ENCODE measurements at places on chromosomes 2 and 18.

DNA sequence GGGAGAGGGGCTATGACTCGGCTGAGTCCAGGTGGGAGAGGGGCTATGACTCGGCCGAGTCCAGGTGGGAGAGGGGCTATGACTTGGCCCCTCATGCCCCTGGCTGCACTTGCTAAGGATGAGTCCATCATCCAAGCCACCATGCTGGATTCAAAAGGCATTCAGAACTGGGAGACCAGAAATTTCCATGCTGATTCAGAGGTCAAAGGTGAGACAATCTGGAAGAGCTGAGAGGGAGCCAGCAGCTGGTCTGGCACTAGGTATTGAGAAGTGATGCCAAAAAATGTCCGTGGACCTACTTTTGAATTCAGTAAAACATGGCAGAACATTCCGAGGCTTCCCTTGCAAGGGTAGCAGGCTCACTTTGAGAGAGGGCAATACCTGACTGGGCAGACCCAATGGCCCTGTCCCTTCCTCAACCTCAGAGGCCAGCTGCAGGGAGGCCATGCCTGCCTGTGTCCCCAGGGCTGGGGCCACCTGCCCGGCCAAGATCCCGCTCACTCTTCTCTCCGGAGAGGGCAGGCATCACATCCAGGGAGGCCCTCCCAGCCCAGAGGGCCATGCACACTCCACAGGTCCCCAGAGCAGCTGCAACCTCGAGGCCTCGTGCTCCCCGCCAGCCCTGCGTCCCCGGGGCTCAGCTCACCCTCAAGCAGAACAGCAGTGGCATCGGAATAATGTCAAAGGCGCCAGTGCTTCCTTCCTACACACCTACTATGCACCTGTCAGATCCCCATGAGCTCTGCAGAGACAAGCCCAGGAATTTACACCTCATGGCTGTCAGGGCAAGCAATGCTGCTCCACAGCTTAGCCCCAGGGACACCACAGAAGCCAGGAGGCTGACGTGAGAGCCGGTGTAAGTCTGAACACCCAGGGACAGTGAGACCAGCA, 80.2 kb upstream of the GPC1 start:
- no peak for DNase-seq

- no peak for DNase-seq
Measured at GRCh38 chr18:76824754-76825153, 2.4 kb downstream of the ZNF236 start.

- DNase-seq, result no peak
Measured at GRCh38 chr2:193583638-193584400, 1389.1 kb upstream of the TMEFF2 start.

DNA sequence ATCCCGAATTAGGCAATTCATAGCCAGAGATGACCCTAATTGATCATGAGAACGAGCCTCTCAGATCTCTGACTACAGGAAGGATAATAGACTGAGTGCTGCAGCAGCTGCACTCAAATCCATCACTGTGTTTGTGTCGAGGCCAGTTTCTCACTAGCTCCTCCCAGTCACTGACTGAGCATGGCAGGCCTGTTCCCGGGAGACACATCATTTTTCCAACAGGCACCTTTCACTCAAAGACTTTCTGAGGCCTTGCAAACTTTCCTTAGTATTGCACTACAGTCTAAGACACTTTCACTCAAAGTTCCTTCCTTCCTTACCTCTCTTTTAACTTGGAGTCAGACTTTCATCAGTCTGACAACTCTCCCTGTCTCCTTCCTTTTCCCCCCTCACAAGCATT, 13.7 kb downstream of the SOS1 start:
- no peak for DNase-seq

- DNase-seq, result no peak
Measured at GRCh38 chr2:71944806-71945602, 202.7 kb downstream of the CYP26B1 start.

DNA sequence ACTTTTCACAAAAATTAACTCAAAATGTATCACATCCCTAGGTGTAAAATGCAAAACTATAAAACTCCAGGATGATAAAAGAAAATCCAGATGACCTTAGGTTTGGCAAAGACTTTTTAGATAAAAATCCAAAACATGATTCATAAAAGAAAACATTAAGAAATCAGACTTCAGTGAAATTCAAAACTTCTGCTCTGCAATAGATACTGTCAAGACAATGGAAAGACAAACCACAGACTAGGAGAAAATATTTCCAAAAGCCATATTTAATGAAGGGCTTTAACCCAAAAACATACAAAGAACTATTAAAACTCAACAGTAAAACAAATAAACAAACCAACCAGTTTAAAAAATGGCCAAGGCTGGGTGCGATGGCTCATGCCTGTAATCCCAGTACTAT, 173.6 kb upstream of the SPOPL start:
- DNase-seq, result no peak

DNA sequence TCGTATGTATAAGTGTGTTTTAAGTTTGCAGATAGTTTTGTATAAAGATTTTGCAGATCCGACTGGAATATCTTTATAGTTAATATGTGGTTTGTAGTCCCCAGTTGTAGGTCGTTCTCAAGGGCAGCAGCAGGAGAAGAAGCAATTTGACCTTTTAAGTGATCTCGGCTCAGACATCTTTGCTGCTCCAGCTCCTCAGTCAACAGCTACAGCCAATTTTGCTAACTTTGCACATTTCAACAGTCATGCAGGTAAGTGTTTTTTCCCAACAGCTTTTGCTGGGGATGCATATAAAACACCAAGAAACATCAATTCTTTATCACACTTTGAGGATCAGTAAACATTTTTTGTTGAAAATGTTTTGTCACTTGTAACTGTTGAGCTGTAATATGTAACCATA, 52.7 kb downstream of the AGFG1 start:
- DNase-seq, result no peak

DNA sequence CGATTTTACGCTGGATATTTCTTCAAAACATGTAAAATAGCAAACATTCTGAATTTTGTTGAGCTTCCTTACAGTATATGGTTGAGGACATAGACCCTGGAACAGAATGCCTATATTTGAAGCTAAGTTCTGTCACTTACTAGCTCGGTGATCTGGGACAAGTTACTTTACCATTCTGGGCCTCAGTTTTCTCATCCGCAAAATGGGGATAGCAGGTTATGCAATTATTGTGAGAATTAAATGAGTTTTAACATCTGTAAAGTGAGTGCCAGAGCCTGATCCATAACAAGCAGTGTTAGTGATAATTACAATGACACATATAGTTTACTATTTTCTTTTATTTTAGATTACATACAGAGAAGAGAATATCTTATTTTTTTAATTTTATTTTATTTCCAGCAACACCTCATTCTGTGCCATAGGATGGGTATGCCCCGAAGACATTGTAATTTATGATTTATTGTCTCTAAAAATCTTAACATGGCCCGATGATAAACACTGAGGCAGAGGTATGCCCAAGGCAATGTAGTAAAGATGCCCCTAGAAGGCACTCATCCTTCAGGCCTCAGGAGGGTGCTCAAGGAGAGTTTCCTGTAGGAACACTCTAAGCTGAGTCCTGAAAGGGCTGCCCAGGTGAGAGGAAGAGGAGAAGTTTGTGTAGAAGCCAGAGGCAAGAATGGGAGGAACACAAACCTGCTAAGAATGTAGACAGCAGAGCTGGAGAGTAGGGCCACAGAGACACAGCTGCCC, 250.9 kb downstream of the BCL11A start:
- no peak for DNase-seq

GRCh38 chr2:18369760-18370159, 190.7 kb downstream of the RDH14 start:
- no peak for DNase-seq

GRCh38 chr2:121233486-121234110, 51.4 kb downstream of the TFCP2L1 start:
- no peak for DNase-seq

GRCh38 chr2:110852541-110853263, 120.3 kb downstream of the ACOXL start:
- no peak for DNase-seq

GRCh38 chr2:216664593-216665034, 30.7 kb downstream of the IGFBP5 start:
- DNase-seq, result no peak

- DNase-seq, result no peak
Measured at GRCh38 chr2:133532919-133533318, 35.3 kb downstream of the NCKAP5 start.

GRCh38 chr2:170369894-170370293, 191.9 kb downstream of the MYO3B start:
- DNase-seq, result no peak

GRCh38 chr18:55403421-55403949, 184.5 kb downstream of the TCF4 start:
- DNase-seq, result no peak

- DNase-seq, result no peak
Measured at GRCh38 chr18:68498185-68498584, 216.7 kb downstream of the TMX3 start.

DNA sequence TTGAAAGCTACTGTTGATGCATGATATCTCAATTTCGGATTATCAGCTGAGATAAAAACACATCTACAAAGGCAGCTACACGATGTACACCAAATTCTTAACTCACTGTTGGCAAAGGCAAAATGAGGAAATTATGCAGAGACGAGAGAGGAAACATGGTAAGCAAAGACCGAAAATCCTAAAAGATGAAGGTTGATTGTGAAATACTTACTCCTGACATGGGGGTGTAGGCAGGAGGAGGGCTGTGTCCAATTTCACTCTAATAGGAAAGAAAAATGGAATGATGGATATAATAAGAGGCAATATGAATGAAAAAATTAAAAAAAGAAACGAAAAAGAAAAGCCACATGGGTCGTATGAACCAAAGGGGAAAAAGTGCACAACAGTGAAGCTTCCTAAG, 831.3 kb downstream of the CPS1 start:
- DNase-seq, result no peak

DNA sequence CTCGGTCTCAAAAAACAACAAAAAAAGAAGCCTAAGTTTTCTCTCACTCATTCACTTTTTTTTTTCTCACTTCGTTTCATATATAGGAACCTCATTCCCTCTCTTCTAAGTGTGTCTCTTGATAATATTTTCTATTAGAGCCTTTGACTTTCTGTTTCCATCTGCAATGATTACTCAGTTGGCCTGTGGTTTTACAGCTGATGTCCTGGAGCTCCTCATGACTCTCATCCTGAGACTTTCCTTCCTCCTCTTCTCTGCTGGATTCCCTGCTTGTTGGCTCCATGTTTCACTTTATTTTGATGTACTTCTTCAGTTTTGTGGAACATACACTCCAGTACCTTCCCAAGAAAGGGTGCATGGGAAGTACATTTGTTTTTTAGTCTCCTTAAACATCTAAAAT, 154.2 kb upstream of the GATA6 start:
- DNase-seq, result no peak

GRCh38 chr2:84302513-84303412, 156.3 kb downstream of the SUCLG1 start:
- DNase-seq, result peak; percentile 19

DNA sequence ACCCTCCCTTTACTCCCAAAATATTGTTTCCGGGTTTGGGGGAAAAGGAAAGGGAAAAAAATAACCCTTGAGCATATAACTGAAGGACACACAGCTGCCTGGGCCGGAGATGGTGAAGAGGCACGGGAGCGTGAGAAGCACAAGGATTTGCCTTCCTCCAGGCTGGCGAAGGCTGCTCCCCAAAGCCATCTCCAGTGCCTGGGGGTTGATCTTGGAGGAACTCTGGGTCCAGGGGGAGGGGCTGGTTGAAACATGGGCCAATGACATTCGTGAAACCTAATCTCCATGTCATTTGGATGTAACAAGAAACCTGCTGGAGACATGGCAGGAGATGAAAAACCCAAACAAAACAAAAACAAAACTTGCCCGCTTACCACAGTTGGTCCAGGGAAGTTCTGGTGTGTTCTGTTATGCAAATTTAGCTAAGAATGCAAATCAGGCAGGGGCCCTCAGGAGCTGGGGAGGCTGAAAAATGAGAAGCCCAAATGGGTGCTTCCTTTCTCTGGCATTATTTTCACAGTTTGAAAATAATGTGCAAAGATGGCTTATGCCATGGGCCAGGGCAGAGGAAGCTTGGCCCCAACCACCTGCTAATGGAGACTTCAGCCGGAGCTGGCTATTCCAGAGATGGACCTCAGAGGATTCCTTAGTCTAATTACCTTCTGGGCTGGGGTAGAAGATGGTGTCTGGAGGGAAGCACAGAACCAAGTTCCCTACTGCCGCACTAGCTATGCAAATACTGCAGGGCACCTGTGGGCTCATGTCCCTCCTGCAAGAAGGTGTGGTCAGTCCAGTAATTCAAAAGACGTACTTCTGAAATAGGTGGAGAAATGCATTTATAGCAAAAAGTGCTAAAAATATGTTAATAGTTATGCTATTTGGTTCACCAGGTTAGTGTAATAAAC, 180.9 kb downstream of the BCL2 start:
- DNase-seq, result no peak

- DNase-seq, result no peak
Measured at GRCh38 chr2:176056406-176056805, 27.4 kb downstream of the EVX2 start.

DNA sequence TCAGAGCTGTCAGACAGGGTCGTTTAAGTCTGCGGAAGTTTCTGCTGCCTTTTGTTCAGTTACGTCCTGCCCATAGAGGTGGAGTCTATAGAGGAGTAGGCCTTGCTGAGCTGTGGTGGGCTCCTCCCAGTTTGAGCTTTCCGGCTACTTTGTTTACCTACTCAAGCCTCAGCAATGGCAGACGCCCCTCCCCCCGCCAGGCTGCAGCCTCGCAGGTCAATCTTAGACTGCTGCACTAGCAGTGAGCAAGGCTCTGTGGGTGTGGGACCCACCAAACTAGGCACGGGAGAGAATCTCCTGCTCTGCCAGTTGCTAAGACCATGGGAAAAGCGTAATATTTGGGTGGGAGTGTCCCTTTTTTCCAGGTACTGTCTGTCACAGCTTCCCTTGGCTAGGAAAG, 86.5 kb downstream of the EFEMP1 start:
- no peak for DNase-seq

DNA sequence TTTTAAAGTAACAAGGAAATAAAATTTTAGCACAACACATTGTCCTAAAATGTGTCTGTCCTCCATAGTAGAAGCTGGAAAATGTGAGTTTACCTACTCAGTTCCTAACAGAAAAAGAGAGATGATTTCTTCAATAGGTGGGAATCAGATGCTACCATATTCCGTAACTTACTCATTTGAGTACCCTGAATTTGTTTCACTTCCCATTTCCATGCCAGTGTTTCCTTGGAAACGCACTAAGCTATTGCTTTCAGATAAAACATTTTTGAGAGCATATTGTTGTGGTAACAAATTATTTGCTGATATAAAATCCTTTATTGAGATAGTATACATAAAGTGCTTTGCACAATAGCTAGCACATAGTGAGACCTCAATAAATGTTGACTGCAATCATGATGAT, 137.5 kb upstream of the BARD1 start:
- DNase-seq, result no peak
